ENCODE measurements at places on chromosomes 2 and 18. TPM values are rescaled to one million over a fixed set of nuclear protein-coding genes. Genes with fewer than 3 reads are reported as not detected.

Gene GBX2
- total RNA-seq, result not detected

Gene ALMS1
- total RNA-seq, result 14.1 TPM

Gene IL18R1
- 1.5 TPM for total RNA-seq

Gene CYS1
- 2.0 TPM for total RNA-seq

Gene SKOR2
- not detected for total RNA-seq

Gene CTAGE1
- not detected for total RNA-seq

Gene KCNJ13
- total RNA-seq, result not detected

Gene SRSF7
- total RNA-seq, result 121 TPM

Gene SCN9A
- total RNA-seq, result 7.8 TPM

Gene CPO
- 0.09 TPM for total RNA-seq

Gene CD8B2
- not detected for total RNA-seq
